IMR-90 (cell line): ENCODE measurements at places on chromosomes 16 and 17. TPM values are rescaled to one million over a fixed set of nuclear protein-coding genes. Genes with fewer than 3 reads are reported as not detected.

CACNG4 gene
- 0.44 and 0.53 TPM in 2 replicates for polyA plus RNA-seq

GRCh38 chr17:2064520-2064971, 9.6 kb downstream of the HIC1 start:
- DNase-seq = no peak

GRCh38 chr17:6072157-6072556, 2.0 kb downstream of the WSCD1 start:
- no peak for DNase-seq

P2RX5 gene
- polyA plus RNA-seq = 3.5 and 3.7 TPM in 2 replicates

DNA sequence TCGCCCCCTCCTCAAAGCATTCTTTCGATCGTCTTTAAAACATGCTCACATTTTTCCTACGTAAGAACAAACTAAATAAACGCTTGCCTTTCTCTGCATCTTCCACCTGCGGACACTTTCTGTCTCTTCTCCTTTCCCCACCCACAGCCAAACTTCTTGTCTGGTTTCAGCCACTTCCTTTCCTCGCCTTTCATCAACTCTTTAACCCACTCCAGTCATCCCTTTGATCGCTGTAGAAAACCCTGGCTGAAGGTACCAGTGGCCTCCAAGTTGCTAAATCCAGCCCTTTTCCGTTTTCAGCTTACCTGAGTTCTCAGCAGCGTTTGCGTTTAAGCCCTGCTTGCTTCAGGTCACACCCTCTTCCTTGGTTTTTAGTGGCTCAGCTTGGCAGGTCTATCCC, 483 bp downstream of the RPA1 start:
- no peak for DNase-seq

GRCh38 chr17:21388066-21388465, 11.9 kb downstream of the KCNJ12 start:
- DNase-seq = no peak

DNA sequence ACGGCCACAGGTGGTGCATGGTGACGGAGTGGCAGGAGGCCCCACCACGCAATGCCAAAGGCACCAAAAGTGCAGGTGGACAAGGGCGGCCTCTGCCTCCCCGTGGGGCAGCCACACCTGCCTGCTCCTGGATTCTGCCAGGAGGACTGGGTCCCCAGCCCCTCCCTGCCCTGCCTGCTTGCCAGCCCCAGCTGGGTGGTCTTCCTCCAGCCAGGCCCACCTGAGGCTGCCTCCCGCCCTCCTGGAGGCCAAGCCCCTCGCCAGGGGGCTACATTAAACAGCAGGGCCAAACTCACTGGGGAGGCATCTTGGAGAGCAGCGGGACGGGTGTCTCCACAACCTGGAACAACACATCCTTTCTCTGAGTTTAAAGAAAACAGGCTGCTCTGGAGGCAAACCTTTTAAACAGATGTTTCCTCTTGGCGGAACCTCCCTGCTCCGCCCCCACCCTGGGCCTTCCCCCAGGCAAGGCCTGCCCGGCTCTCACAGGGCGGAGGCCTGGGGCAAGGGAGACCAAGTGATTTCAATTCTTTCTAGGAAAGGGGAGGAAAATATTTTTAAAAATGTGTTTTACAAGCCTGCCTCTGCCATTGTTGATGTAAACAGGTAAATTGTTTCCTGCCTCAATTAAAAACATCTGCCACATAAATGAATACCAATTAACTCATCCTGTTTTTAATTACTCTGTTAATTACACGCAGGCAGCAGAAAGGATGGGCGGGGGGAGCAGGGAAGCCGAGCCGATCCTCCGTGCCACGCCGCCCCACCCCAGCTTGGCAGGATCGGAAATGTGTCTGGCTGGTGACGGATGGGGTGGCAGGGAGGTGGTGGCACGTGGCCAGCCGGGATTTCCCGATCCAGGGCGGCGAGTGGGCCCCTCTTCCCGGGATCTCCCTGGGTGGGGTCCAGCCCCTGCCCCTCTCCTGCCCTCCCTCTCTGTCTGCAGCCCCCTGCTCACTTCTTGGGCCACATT, 54.4 kb upstream of the PABPN1L start:
- DNase-seq = peak; percentile 61

DNA sequence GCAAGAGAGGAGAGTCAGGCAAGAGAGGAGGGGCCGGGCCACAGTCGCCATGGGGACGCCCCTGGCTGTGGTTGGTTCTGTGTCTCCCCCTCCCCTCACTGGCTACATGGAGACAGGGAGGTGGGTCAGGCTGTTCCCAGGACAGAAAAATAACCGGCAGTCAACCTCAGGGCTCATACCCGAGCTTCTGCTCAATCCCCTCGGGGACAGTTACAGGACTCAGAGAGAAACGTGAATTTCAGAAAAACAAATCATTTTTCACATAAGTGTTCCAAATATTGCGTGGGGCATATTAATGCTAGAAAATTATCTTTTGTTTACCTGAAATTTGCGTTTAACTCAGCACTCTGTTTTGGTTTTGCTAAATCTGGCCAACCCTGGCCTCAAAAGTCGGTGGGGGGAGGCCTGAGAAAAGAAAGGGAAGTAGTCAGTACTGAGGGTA, 22.2 kb upstream of the CPSF4L start:
- no peak for DNase-seq

NT5M gene
- 0.32 and 0.55 TPM in 2 replicates for polyA plus RNA-seq

SNTB2 gene
- polyA plus RNA-seq = 23.5 and 24.8 TPM in 2 replicates

RAMP2 gene
- polyA plus RNA-seq = 1.6 and 2.5 TPM in 2 replicates

DNA sequence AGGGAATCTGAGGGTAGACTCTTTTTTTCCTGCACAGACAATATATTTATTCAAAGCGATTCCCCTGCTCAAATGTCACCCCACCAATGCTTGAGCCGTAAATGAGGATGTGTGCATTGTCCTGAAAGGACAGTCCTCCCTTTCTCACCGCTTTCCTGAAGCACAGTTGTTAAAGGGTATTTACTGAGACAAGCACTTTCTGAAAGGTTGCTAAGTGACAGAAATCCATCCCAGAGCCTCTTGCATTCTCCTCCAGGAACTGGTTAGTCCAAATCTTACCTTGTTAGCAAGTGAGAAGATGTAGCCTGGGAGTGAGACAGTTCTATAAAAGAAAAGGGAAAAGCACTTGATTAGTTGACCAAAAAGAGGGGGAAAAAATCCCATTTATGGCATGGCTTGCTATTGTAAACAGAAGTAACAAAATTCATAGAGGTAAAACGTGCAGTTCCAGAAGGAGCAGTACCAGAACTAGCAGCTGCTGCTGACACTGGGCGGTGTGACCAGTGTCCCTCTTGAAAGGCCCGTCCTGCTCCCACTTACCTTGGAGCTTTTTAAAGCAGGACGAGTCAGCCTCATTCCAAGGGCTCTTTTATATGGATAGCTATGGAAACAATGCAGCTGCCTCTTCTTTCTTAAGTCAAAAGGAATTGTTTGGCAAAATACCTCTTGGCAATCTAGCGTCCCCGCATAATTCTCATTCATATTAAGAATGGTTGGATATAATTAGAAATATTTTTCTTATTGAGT, at the start of gene MYH2:
Gene MYH2, minus strand, starts transcription at position 563 of the 747 bp plus-strand sequence. CDS start 1,738 bp downstream, outside the sequence.
- DNase-seq = no peak

DNA sequence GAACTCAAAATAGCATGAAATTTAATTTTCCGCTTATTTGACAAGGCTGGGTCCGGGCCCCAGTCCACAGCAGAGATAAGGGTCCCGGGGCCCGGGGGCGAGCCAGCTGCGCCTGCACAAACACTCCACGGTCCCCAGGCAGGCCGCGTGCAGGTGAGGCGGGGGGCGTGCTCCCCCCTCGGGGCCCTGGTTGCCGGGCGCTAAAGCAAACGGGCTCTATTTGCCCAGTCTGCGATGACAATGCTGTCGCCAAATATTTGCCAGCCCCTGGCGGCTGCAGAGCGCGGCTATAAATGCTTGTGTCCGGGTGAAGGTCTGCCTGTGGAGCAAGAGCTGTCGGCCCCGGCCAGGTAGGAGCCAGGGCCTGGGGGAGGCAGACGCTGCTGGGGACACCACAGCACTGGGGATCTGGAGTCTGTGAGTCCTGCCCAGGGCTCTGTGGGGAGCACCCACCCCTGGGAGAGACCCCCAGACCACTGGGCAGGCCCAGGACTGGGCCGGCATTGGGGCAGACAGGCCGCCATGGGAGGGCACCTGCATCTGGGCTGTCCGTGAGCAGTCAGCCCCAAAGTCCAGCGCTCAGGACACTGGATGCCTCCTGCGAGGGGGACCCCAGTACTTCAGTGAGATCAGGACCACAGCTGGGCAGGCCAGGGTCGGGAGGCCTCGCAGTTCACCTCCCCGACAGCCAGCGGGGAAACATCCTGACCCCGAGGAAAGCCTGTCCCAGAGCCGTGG, at the start of gene PERCC1:
Gene PERCC1, plus strand, starts transcription at position 320 of the 738 bp plus-strand sequence. CDS start 1,516 bp downstream, outside the sequence.
- no peak for DNase-seq

MYLK3 gene
- 0.03 and 0.17 TPM in 2 replicates for polyA plus RNA-seq

GRCh38 chr17:73625991-73626673, 18.1 kb downstream of the SDK2 start:
- DNase-seq = no peak

SHCBP1 gene
- 15.6 and 18.6 TPM in 2 replicates for polyA plus RNA-seq
